ENCODE measurements at places on chromosomes 2 and 18.

- peak; percentile 32 for DNase-seq
Measured at GRCh38 chr2:8334866-8335325, 347.0 kb upstream of the ID2 start.

DNA sequence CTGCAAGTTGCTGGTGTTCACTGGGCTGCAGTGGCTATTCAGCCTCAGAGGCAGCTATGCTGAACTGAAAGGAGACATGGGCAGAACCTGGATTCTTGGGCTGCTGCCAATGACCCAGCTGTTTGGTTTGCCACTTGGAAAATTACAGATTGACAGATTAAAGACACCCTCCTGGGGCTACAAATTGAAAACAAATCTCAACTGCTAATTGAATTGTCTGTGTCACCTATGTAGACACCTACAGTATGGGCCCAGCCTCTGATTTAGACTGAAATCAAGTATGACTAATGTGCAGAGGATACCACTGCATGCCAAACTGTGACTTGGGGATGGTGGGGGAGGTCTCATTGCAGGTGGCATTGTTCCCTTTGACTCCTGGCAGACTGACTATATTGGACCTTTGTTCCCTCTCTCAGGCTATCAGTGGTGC, 42.8 kb downstream of the ITSN2 start:
- no peak for DNase-seq

DNA sequence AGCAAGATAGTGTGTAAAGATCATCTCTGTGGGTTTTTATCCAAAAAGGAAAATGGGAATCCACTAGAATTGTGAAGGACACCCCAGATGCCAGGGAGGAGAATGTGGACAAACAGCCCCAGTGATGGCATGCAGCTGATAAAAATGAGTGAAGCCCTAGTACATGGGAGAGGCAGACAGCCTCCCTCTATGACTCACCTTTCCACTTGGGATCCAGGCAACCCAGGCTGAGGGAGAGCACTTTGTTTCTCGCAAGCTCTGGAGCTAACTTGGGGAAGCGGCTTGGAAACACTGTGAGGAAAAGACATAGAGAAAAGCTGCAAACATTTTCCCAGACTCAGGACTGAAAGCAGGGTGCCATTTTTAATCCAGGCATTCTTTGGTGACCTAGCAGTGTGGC, 5.3 kb upstream of the FLACC1 start:
- no peak for DNase-seq

- DNase-seq, result no peak
Measured at GRCh38 chr2:212843409-212844199, 305.0 kb upstream of the ERBB4 start.

DNA sequence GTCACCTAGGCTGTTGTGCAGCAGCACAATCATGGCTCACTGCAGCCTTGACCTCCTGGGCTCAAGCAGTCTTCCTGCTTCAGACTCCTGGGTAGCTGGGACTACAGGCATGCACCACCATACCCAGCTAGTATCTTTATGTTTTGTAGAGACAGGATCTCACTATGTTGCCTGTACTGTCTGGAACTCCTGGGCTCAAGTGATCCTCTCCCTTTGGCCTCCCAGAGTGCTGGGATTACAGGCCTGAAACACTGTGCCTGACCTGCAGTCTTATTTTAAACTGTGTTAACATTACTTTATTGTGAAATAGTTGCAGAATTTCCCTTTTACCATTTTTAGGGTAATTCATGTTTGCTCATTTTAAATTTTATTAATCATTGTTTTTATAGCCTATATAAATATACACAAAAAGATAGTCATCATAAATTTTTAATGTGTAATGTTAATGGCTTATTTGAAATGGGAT, 24.6 kb downstream of the EML4 start:
- DNase-seq, result no peak

DNA sequence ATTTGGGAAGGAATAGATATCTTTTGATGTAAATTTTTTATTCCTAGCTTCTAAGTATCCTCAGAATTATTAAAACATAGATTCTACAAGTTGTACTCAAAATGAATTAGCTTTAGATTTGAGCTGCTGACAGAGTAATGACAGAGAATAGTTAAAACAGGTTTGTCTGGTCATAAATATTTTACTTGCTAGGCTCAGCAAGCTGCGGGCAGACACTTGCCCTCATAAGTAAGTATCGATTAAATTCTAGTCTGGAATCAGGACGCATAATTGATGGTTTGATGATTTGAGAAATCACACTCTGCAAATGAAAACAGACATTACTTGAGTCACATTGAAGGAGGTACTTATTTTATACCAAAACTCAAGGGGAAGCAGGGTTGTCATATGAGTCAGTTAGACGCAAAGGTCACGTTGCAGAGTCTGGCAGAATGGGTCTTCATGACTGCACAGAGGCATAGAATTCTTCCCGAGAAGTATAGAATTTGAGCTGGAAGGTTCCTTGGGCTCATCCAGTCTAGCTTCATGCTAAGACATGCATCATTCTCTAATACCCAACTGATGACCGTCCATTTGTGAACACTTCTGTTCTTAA, 27.5 kb downstream of the ARL4C start:
- DNase-seq, result no peak

- DNase-seq, result no peak
Measured at GRCh38 chr18:78090584-78090983, 840.9 kb downstream of the GALR1 start.

GRCh38 chr18:23816740-23817139, 127.5 kb downstream of the LAMA3 start:
- no peak for DNase-seq

- DNase-seq, result peak; percentile 66
Measured at GRCh38 chr2:64644458-64645382, 9.0 kb downstream of the SERTAD2 start.

DNA sequence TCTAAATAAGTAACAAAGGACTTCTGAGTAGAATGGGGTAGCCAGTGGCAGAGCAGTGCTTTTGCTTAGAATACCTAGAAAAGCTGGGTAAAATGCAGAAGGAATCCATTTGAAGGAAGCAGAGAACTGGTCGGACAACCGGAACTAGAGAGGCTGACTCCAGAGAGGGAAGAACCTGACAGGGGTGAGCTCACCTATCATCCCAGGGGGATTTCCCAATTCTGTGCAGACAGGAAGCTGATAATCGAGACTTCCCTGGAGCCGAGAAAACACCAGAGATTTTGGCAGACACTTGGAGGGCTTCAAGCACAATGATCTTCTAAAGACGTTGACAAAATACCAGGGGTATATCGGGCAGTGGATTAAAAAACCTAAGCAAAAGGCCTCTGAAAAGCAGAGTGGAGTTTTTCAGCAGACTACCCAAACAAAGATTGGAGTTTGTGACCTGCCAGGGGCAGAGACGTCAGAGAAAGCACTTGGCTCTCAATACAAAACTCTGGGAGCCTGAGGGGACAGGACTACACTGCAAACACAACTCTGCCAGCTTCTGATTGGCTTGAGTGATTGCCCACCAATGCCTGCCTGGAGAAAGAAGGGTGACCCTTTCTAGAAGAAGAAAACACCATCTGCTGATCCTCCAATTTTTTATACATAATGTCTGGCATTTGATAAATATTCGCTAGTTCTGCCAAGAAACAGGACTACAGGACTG, 67.5 kb upstream of the TTN start:
- no peak for DNase-seq

DNA sequence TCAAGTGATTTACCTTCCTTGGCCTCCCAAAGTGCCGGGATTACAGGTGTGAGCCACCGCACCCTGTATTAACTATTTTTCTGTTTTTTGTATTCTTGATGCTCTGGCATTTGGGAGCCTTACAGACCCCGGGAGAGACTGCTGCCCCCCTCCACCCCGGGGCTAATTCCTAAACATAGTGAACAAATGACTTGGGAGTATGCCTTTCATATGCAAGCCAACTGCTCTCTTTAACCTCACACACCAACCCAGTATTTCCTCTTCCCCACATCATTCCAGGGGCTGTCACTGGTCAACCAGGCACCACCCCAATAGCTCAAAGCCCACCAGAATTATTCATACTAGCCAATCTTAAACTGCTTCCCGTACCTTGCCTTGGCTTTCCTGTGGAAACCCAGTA, 79.7 kb downstream of the PDK1 start:
- DNase-seq, result no peak

- no peak for DNase-seq
Measured at GRCh38 chr2:12718015-12718671, 1.4 kb downstream of the TRIB2 start.

- peak; percentile 86 for DNase-seq
Measured at GRCh38 chr2:218745559-218746469, 35.2 kb downstream of the TTLL4 start.

DNA sequence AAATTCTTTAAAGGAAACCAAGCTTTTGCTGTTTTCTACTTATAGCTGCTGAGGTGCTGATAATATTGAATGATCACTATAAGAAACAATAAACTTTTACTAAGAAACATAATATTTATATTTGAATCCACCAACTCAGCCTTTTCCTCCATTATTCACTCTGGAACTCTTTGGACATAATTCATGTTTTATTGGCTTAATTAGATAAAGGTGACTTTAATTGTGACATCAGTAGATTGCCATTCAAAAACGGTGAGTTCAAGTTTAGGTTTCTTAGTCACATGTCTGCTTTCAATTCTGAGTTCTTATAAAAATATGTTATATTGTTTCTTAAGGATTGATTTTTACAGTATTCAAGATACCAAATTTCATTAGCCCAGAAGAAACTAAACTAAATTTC, 24.0 kb downstream of the CCDC85A start:
- no peak for DNase-seq

DNA sequence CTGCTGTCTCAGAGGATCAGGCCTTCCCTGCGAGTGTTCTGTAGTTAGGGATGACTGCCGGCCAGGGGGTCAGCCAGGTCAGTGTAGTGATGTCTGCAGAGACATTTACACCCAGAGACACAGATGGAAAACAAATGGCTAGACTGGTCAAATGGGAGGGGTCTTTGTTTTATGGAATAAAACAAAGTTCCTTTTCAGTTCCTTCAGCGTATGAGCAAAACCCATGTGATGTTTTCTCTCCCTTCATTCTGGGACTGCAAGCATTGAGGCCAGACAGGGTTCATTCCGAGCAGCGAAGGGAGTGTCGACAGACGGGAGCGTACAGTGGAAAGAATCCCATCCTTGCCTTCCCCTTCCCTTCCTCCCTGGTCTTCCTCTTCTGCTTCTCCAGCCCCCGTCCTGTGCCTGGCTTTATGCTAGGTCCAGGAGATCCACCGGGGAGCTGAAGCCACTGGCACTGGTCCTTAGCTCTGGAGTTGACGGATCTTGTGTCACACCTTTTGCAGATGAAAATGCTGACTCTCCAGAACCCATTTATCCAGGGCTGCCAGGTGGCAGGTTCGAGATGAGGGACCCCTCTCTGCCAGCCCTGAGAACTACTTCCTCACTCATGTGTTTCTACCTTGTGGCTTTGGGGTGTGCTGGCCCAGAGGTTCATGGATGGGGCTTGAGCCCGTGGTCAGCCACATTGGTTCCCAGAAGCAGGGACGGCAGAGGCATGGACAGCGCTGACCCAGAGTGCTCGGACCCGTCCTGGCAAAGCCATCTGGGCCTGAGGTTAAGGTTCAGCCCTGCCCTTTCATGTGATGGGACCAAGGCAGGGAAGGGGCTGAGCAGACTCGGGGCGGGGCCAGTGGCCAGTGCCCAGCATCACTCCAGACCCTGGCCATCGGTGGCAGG, 24.2 kb downstream of the ITGB1BP1 start:
- no peak for DNase-seq

Data from C1 segment of cervical spinal cord (tissue), 14 donors.